ENCODE measurements at places on chromosomes 3 and 15. TPM values are rescaled to one million over a fixed set of nuclear protein-coding genes. Genes with fewer than 3 reads are reported as not detected.

Gene SLC22A14
- under 0.01 TPM for total RNA-seq

Gene ZNF860
- 0.32 TPM for total RNA-seq

Gene ZNF662
- total RNA-seq = 1.3 TPM

Gene PSTPIP1
- not detected for total RNA-seq

Gene ARGFX
- total RNA-seq = not detected

Gene SLC25A20
- total RNA-seq = 20.8 TPM

Gene COL6A5
- total RNA-seq = not detected

Gene FBLN2
- 621 TPM for total RNA-seq

Data from bronchial smooth muscle cell (primary cell).